ENCODE measurements at places on chromosomes 7 and 10. TPM values are rescaled to one million over a fixed set of nuclear protein-coding genes. Genes with fewer than 3 reads are reported as not detected.

DNA sequence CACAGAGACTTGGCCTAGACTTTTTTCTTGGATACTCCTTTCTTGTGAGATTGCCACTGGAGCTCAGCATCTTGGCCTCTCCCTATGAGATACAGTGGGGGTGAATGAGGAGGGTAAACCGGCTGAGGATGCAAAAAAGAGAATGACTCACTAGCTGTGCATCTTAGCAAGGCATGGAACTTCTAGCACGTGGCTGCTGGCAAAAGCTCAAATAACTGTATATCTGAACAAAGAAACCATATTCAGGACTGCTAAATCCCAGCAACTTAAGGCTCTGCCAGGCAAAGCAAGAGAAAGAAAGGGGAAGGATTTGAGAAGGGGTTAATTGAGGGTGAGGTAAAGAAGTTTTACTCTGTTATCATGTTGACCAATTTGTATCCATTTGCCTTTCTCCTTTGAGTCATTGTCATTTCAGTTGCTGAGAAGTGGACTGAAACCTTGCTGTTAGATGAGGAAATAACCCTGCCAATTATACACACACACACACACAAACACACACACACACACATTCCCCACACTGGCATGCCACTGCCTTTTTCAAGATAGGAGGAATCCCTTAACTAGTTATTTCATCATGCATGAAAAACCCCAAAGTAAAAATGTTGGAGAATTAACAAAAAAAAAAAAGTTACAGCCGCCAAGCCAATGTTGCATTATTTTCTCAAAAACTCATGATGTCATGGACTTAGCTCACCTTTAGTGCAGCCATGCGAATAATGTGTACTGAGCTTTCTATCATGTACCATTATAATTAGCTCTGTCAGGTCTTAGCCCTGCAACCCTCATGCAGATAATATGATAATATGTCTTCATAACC lies 997.3 kb downstream of the LRMDA start:
- DNase-seq = no peak

GRCh38 chr7:2639695-2640481 lies 8.1 kb downstream of the TTYH3 start:
- DNase-seq = no peak

DNA sequence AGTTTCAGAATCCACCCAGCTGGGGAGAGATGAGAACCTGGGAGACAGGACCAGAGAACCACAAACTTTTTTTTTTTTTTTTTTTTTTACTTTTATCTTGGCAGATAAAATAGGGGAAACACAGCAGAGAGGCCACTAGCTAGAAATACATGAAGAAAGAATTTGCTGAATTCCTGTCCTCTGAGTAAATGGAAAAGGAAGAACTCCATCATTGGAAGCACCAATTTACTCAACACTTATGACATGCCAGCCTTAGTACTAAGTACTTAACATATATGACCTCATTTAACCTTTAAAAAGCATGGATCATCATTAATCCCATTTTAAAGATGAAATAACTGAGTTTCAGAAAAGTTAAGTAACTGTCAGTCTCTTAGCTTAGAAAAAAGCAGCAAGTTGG lies 343.0 kb upstream of the NPSR1 start:
- DNase-seq = no peak

GRCh38 chr10:101611096-101611905 lies 23.2 kb downstream of the DPCD start:
- no peak for DNase-seq

DNA sequence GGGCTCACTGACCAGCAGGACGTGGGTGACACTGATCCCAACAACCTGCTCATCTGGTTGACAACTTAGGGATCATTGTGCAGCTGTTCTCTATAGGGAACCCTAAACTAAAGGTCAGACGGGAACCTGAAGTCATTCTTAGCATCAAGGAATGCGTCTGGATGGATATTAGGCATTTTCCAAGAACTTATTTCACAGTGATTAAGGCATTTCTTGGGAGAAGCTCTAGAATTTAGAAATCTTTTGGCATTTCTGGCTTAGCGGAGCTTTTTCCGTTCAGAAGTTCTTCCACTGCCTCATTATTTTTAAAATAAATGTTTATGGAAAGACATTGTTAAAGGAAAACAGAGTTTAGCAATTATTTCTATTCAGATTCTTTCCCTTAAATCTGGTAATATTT lies 303.3 kb upstream of the IGFBP3 start:
- no peak for DNase-seq

GRCh38 chr10:130141878-130142277 lies 5.7 kb downstream of the GLRX3 start:
- no peak for DNase-seq

- no peak for DNase-seq
Measured at GRCh38 chr10:44344727-44345126, 40.2 kb downstream of the CXCL12 start.

DNA sequence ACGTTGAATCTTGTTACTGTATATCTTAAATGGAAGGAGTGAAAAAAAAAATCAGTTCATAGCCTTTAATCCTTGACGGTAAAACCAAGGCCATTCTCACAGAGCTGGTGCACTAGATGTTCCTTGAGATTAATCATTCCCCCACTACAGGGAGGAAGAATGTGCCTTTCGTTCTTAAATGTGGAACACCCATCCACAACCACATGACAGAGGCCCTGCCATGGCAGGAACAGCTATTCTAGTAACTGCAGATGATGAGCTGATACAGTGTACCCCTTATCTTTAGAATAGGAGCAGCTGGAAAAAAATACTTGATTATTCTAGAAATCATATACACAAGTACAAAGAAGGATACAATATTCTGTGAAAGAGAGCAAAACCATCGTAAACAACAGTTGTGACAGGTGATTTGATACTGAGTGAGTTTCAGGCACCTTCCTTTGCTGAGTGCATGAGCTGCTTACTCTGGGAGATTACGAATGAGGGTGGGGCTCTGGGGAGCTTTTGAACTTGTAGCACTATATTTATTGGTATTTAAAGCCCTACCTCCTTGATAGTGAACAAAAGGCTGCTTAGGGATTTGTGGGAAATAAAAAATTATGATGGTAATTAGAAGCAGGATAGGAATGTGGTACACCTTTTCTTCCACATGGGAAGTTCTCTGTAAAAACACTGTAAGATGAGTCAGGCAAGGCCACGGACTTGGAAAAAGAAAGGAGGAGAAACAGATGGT lies 244.4 kb upstream of the SLC26A5 start:
- no peak for DNase-seq

DNA sequence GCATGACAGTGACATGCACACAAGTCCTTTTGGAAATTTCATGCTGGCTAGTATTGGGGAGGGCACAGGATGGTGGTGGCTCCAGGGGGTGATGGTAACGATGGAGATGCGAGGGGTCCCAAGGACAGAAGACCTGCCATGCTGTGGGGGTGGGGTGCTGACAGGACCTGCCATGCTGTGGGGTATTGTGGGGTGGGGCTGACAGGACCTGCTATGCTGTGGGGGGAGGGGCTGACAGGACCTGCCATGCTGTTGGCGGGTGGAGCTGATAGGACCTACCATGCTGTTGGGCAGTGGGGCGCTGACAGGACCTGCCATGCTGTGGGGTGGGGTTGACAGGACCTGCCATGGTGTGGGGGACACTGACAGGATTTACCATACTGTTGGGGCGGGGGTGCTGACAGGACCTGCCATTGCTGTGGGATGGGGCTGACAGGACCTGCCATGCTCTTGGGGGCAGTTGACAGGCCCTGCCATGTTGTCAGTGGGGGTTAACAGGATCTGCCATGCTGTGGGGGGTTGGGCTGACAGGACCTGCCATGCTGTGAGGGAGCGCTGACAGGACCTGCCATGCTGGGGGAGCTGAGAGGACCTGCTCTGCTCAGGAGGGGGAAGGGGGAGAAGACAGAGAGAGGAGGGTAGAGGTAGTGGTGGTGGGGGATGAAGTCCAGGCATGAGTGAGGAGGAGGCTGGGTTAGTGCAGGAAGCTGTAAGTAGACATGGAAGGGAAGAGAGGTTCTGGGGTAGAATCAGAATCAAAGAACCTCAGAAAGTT lies 36.2 kb upstream of the RET start:
- DNase-seq = peak; percentile 75

DNA sequence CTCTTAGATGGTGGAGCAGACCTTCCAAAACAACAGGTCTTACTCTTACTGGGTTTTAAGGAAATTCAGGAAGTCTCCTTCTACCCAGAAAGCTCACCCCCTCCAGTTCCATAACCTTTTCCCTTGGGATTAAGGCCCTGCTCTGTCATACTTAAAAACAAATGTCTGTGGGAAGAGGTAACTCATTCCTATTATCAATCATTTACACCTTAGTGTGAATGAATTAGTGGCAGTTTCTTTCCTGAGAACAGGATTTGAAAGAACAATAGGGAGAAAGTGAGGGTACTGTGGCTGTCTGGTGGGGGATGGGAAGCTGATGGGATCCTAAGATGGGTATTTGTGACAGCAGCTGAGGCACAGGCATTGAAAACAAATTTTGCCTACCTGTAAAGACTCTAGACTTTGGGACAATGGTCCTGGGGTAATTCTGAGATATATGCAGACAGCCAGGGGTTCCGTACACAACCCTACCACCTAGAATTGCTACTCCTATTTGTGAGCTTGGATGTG lies 22.2 kb upstream of the PDLIM1 start:
- DNase-seq = no peak

DNA sequence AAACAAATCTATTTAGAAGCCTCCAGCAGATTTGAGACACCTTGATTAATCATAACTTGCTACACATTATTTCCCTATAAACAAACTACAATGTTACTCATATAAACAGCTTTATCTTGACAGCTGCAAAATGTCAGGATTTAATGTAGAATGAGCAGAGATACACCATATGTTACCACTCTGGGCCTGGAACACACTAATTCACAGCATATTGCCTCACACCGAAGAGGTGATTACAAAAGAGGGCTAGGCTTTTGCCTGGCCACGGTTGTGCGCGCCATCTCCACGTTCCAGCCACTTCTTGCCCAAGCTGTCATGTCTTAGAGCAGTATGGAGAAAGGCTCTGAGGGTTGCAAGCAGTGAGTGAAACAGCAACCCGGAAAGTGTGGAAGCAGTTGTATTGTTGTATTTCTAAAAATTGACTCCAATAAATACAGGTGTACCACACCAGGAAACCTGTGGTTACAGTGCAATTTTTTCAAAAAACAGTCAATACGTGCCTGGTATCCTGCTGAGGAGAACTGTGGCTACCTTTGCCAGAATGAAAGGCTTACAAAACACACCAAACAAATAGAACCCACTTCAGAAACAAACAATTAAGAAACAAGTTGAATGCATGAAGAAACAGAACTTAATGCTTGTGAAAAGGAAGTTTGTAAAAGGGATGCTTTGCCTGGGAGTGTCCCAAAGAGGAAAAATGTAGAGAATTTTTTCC lies 498.1 kb downstream of the PLXNA4 start:
- DNase-seq = no peak

- DNase-seq = no peak
Measured at GRCh38 chr7:127828843-127829500, 177.0 kb downstream of the SND1 start.

- no peak for DNase-seq
Measured at GRCh38 chr10:129552119-129552518, 85.1 kb downstream of the MGMT start.

- no peak for DNase-seq
Measured at GRCh38 chr7:123715198-123715597, 33.6 kb downstream of the WASL start.

DNA sequence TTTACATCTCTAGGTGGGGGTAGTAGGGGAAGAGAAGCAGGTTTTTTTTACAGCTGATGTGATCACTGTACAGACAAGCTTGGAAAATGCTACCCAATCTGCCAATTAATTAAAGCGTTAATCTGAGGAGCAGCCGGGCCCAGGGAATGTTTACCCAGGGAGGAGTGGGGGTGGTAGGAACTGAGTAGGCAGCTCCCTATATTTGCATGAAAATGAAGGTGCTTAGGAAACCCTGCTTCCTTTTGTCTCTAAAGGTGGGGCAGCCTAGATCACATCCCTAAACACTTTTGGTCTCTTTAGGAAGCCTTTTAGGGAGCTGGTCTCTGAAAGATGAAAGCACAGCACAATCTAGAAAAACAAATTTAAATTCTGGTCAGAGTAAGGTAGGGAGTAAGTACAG lies 53.0 kb upstream of the NFKB2 start:
- no peak for DNase-seq

DNA sequence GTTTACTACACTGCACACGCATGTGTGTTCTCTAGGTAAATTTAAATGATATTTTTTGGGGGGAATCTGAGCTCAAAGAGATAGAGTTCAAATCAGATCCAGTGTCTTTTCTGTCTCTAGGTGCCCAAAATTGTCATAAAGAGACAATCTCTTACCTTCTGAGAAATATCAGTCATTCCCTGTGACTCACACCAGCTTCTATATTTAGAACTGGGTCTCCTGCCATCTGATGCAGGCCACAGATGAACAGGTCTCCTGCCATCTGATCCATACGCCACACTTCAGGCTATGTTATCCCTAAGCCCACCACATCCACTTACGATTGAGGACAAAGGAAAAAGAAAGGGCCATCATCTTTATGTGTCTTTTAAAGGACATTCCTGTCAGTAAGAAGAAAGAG lies 136.3 kb upstream of the LAMB4 start:
- no peak for DNase-seq

- DNase-seq = no peak
Measured at GRCh38 chr7:85097844-85098243, 89.0 kb downstream of the SEMA3D start.

- DNase-seq = no peak
Measured at GRCh38 chr7:1610678-1611302, 41.0 kb upstream of the PSMG3 start.

DNA sequence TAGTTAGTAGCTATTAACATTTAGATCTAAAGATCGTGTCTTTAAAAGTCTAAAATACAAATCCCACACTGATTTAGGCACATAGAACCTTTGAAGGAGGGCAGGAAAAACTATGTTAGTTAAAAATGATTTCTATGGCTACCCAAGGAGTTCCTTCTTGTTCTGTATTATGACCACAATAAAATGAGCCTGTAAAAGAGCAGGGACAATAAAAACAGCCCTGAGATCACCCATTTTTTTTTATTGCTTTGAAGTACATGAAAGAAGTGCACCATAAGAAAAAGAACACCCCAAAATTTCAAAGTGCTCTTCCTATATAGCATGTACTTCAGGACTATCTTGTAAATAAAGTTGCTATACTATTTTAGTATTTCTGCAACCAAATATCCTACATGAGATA lies 29.8 kb downstream of the RTKN2 start:
- DNase-seq = no peak

- no peak for DNase-seq
Measured at GRCh38 chr10:130137090-130137448, 878 bp downstream of the GLRX3 start.

CYP2C19 gene
- total RNA-seq = not detected

HMX2 gene
- total RNA-seq = not detected

DGKB gene
- total RNA-seq = 0.57 TPM

AFAP1L2 gene
- 5.7 TPM for total RNA-seq

FANK1 gene
- 0.81 TPM for total RNA-seq

TFPI2 gene
- 58.7 TPM for total RNA-seq

CALML3 gene
- total RNA-seq = not detected

GET4 gene
- 36.4 TPM for total RNA-seq

A1CF gene
- total RNA-seq = not detected

PLA2G12B gene
- not detected for total RNA-seq

ERVW-1 gene
- not detected for total RNA-seq
